Nucleus accumbens (tissue), 56 donors: ENCODE measurements at places on chromosomes 7 and 10.

DNA sequence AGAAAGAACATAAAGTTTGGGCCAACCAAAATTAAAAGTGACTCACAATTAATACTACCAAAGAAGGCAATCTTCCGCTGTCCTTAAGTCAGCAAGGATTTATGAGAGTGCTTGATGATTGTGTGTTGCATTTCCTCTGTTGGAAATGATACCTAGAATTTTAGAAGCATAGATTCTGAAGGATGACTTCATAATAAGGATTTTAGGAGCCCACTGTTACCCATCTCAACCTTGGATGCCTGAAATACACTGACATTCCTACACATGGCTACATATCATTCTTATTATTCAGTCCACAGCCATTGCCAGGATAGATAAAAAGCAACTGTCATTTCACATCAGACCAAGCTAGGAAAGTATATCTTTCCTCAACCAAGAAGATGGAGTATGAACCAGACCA is 823.8 kb downstream of the LRMDA start:
- DNase-seq = no peak

GRCh38 chr7:108057951-108058481 is 55.1 kb upstream of the LAMB1 start:
- DNase-seq = no peak

GRCh38 chr7:46568420-46569132 is 647.5 kb upstream of the IGFBP3 start:
- DNase-seq = no peak

GRCh38 chr7:3404501-3404900 is 103.4 kb downstream of the SDK1 start:
- no peak for DNase-seq

DNA sequence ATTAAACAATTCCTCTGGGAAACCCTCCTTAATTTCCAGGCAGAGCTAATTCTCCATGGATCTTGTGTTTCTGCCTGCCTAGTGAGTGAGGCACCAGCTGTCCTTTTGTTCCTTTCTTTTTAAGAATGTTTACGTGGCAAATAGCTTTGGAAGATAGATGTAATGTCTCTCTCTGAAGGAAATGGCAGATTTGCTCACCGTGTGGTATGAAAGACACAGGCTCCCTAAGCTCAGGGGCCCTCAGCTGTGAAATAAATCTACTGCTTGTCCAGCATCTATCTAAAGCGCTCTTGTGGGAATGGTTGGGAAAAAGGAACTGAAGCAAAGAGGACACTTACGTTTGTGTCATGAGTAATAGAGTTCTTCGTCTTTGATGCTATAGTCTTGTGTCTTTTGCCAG is 64.6 kb downstream of the FAS start:
- no peak for DNase-seq

DNA sequence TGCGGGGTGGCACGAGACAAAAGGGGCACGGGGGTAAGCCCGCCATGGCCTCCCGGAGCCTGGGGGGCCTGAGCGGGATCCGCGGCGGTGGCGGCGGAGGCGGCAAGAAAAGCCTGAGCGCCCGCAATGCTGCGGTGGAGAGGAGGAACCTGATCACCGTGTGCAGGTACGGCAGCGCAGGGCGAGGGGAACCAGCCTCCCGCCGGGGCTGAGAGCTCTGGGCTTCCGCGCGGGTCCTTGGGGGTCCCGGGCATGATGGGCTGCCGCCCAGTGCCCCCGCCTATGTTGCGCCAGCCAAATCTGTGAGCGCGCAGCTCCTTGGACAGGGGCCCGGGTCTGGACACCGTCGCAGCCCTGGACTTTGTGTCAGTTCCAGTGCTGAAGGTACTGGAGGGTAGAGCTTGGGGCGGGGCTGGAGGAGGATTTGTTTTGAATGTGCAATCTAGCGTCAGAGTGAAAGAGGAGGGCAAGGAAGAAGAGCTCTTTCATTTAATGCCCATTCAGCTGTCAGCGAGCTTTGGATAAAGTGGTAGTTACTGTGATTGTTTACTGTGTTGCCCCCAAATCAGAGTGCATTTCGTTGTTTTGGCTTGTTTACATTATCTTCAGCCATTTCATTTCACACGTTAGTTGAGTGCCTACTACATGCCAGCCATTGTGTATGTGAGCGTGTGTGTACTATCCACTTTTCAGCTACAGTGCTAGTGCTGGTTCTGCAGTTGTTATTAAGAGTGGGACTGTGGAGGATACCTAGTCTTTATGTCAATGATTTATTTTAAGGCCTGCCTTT is 777 bp downstream of the RUNDC3B start:
- peak; percentile 46 for DNase-seq

DNA sequence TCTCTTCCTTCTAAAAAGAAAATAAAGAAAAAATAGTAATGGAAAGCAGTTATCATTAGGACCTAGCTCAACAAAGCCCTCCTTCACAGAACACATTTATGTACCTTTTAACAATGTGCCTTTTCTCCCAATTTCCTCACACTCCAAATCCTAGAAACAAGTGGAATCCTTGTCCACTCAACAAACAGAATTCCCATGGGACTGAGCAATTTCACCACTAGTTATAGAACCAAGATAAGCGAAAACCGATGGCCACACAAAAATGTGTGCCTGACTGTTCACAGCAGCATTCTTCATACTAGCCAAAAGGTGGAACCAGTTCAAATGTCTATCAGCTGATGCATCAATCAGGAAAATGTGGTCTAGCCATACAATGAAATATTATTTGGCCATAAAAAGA is 17.3 kb downstream of the DCLRE1C start:
- no peak for DNase-seq

- peak; percentile 4 for DNase-seq
These were observed 59.6 kb downstream of the ADRB1 start for GRCh38 chr10:114103284-114103683.

- no peak for DNase-seq
These were observed 575 bp downstream of the DLG5 start for GRCh38 chr10:77925795-77926565.

DNA sequence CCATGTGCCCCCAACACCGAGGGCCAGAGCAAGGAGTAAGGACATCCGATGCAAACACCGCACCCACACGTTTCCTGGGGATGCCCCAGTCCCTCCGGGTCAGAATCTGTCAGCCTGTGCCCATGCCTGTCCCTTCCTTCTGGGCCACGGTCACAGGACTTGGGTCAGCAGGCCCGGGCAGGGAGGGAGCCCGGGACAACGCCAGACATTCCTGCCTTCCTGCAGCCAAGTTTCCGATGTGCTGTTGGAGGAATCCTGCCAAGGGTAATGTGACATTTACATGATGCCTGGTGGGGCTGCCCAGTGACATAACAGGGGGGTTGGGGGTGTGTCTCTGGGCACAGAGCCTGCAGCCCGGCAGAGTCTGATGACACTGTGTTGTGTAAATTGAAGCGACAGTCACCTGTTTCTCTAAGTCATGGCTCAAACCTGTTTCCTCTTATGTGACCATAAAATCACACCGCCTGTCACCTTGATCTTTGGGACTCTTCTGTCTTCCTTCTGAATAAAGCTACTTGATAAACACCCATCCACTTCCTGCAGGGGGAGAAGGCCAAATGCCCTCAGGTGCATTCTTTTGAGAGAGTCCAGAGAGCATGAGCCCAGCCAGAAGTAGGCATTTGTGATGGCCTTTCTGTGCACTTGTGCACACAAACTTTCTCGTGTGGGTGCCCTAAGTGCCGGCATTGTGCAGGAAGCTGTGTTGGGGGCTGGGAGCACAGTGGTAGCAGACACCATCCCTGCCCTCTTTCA is 175.3 kb upstream of the RHEB start:
- DNase-seq = no peak

- DNase-seq = no peak
These were observed 7.3 kb downstream of the RNF216 start for GRCh38 chr7:5774136-5774535.

GRCh38 chr10:114758331-114758730 is 63.2 kb upstream of the FHIP2A start:
- no peak for DNase-seq

- no peak for DNase-seq
These were observed 2.2 kb downstream of the IDE start for GRCh38 chr10:92571649-92572048.

- DNase-seq = no peak
These were observed 513.4 kb downstream of the ANKRD7 start for GRCh38 chr7:118737935-118738334.

GRCh38 chr7:121313220-121313792 is 15.5 kb upstream of the WNT16 start:
- no peak for DNase-seq

- no peak for DNase-seq
These were observed 61.3 kb downstream of the DNAH11 start for GRCh38 chr7:21603972-21604749.

GRCh38 chr7:139748373-139748765 is 29.4 kb downstream of the HIPK2 start:
- DNase-seq = no peak

DNA sequence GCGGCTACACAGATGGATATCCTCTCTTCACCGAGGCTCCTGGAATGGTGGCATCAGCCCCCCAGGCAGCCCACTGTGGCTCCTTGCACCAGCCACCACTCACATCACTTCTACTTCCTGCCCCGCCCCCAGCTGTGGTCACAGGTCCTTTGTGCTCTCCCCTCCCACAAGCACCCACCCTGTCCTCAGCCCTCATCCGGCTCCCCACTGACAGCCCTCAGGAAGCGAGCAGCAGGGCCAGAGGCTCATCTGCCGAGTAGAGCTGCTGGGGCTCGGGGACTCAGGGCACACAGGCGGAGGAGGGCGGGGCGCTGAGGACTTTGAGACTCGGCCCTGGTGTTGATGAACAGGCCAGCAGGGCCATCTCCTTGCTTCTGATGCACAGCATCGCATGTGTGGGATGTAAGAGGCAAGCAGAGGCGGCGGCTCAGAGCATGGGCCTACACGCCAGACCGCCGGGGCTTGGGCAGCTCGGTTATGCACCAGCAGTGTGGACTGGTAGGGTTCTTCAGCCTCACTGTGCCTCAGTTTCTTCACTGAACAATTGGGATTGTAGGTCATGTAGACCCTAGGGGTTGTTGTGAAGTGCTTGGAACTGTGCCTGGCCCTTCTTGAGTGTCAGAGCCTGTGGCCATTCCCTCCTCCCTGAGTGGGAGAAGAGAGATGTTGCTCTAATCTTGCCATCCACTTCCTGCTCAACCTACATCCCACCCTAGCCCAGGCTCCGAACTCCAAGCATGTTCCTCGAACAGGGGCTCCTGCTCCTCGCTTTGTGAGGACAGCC is at the start of gene PRF1:
TSS of gene PRF1 (minus strand) at position 77 of the 784 bp plus-strand sequence. CDS start 1,839 bp downstream, outside the sequence.
- DNase-seq = no peak

DNA sequence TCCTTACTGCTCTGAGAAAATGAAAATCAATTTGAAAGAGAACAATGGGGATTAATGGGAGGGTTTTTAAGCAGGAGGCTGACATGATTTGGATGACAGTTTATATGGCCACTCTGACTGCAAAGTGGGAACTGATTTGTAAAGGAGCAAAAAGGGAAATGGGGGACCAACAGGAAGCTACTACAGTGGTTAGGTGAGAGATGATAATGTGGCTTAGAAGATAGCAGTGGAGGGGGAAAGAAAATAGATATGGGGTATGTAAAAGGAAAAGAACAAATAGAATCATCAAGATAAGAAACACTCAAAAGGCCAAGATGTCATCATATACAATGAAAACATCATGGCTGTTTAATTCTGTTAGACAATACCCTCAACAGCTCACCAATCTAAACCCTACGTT is 177.5 kb downstream of the ANK3 start:
- no peak for DNase-seq

- no peak for DNase-seq
These were observed 34.5 kb downstream of the CREB3L2 start for GRCh38 chr7:137967143-137968018.

DNA sequence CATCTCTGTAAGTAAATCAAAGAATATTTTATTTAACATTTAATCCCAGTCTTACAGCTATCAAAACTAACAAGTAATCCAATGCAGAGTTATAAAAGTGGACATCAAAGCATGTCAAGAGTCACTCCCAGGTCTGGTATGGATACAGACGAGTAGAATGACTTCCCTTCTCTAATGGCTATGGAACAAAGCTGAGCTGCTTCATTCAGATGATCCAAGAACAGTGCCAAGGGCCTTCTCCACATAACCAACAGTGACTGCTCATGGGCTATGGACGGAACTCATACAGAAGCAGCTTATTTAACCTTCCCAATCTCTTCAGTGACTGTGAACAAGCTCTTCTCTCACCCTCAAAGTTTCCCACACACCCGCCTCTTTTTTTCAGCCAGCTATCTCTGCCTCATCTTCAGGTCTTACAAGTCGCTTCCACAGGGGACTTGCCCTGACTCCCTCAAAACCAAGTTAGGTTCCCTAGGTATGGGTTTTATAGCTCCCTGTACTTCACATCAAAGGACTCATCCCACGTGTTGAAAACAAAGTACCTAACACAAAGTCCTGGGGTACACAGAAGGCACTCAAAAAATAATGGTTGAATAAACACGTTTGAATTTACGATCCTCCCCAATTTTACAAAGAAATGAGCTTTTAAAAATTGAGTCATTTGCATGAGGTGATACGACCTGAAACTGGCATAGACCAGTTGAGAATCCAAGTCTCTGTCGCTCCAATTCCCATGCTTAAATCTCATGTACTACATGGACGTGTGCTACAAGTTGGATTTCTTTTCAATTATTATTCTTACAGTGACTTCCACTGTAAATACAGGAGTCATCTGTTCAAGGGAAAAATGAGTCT is 3.1 kb downstream of the USP6NL start:
- no peak for DNase-seq

- DNase-seq = no peak
These were observed 152.2 kb downstream of the SDHAF3 start for GRCh38 chr7:97269741-97270140.

GRCh38 chr7:78014401-78014800 is 215.8 kb downstream of the PHTF2 start:
- DNase-seq = no peak

DNA sequence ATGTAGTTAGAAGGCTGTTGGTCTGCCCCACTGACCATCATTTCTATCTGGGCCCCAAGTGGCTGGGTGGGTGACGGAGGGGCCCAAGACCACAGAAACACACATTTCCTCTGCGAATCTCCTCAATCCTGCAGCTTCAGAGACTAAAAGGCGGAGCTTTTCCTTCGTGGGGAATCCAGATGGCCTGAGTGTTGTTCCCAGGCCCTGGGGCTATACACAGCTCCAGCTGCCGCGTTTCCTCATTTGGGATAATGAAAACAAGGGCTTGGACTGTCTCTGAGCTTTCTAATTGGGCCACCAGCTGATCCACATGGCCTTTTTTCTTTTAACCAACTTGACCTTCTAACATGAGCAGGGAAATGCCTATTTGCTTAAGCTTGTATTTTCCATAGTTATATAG is 339.9 kb downstream of the CXCL12 start:
- no peak for DNase-seq

DNA sequence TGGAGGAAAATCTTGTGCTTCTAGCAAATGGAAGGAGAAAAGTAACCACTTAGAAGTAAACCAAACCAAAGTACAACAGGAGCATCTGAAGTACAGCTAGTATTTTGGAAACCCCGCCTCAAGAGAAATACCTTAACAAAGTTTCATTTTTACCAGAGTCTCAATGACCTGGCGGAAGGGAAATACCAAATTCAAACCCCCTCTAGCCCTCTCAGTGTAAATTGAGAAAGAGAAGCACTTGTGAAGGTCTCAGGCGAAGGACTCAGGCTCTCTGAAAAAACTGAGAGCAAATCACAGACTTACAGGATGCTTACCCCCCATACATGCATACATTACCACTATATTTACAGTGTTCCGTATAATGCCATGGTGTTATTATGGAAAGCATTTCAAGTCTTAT is 70.1 kb downstream of the ZPBP start:
- DNase-seq = no peak
